Stimulated activated CD4-positive, alpha-beta T cell treated with anti-CD3 and anti-CD28 coated beads, Interleukin-15, amount 100 ng/mL, for 48 hours (primary cell): ENCODE measurements at places on chromosomes 16 and 17.

- DNase-seq: no peak
Measured at GRCh38 chr17:75652934-75653549, 13.9 kb downstream of the RECQL5 start.

DNA sequence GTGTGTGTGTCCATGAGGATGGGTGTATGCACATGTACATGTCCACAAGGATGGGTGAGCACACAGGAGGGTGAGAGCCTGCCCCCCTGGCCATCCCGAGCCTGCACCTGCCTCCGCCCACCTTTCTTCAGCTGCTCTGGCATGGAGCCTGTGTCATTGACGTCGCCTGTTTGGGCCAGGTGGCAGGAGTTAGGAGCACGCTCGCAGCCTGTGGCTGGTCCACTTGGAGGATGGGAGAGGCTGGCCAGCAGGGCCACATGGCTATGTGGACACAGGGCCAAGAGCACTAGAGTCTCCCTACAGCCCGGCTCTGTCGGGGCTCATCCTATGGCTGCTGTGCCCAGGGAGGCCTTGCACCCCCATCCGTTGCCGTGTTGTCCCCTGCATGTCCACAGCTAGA is 21.4 kb downstream of the BAHCC1 start:
- DNase-seq: no peak

GRCh38 chr16:84081446-84081989 is 35.2 kb downstream of the MBTPS1 start:
- no peak for DNase-seq

- DNase-seq: no peak
Measured at GRCh38 chr17:74251569-74251968, 22.5 kb upstream of the DNAI2 start.

GRCh38 chr17:72116661-72117521 is 3.9 kb upstream of the SOX9 start:
- no peak for DNase-seq

- DNase-seq: no peak
Measured at GRCh38 chr17:72354071-72354470, 233.3 kb downstream of the SOX9 start.

DNA sequence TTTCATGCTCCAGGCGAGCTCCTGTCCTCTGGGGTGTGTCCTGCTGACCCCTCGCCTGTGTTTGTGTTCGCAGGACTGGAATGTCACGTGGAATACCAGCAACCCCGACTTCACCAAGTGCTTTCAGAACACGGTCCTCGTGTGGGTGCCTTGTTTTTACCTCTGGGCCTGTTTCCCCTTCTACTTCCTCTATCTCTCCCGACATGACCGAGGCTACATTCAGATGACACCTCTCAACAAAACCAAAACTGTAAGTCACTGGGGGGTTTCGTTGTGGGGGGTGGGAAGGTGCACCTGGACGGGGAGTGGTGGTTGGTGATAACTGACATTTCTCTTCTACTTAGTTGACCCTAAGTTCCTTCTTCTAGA is 58.3 kb downstream of the ABCC1 start:
- no peak for DNase-seq

- DNase-seq: no peak
Measured at GRCh38 chr17:51692917-51693316, 432.6 kb downstream of the UTP18 start.

GRCh38 chr16:46885960-46886763 is 2.0 kb downstream of the GPT2 start:
- no peak for DNase-seq

- no peak for DNase-seq
Measured at GRCh38 chr16:13909872-13910303, 10.1 kb upstream of the ERCC4 start.

GRCh38 chr17:80970762-80971703 is 20.6 kb upstream of the CHMP6 start:
- no peak for DNase-seq

DNA sequence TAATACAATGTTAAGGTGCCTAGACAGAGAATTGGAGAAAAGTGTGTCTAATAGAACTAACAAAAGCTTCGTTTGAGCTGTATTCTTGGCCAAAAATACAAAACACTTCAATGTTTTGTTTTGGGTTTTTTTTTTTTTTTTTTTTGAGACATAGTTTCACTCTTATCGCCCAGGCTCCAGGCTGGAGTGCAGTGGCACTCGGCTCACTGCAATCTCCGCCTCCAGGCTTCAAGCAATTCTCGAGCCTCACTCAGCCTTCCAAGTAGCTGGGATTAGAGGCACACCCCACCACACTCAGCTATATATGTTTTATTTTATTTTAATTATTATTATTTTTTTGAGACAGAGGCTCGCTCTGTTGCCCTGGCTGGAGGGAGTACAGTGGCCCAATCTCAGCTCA is 38.3 kb upstream of the CARMIL2 start:
- DNase-seq: no peak

DNA sequence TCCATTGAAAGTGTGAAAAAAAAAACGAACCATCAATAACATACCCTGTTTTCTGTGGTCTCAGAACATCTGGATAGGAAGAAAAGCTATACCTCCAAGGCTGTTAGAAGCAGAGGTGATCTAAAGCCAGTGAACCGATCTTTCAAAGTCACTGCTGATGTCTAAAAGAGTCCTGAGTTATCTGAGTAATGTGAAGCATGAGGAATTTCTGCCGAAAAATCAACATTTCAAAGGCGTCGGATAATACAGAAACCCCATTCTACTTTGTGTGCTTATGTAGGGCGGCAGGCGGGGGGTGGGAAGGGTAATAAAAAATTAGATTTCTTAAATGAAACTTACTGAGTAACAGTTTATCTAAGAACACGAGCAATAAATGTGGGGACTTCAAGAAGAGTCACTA is 3.9 kb downstream of the XYLT1 start:
- no peak for DNase-seq

DNA sequence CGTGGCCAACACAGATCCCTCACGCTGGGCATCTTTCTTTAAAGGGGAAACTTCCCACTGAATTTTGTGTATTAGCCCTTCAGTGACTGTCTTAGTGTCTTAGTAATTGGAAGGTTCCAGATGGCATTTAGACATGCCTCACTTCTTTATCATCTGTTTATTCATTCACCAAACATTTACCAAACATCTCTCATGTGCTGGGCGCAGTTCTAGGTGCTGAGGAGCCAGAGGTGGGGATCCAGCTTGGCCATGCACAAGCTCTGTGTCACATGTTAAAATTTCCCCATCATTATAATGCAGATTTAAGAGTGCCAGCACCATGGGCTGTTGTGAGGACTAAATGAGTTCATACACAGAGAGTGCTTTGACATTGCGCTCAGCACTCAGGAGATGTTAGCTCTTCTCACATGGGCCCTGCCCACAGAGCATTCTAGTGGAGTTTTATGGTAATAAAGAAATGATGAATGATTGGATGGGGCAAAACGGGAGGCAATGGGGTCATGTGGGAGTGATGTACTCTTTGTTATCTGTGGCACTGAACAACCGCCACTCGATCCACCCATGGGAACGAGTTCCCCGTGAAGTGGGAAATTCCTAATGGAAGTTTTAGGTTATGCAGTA is 119.7 kb downstream of the SNX29 start:
- no peak for DNase-seq

DNA sequence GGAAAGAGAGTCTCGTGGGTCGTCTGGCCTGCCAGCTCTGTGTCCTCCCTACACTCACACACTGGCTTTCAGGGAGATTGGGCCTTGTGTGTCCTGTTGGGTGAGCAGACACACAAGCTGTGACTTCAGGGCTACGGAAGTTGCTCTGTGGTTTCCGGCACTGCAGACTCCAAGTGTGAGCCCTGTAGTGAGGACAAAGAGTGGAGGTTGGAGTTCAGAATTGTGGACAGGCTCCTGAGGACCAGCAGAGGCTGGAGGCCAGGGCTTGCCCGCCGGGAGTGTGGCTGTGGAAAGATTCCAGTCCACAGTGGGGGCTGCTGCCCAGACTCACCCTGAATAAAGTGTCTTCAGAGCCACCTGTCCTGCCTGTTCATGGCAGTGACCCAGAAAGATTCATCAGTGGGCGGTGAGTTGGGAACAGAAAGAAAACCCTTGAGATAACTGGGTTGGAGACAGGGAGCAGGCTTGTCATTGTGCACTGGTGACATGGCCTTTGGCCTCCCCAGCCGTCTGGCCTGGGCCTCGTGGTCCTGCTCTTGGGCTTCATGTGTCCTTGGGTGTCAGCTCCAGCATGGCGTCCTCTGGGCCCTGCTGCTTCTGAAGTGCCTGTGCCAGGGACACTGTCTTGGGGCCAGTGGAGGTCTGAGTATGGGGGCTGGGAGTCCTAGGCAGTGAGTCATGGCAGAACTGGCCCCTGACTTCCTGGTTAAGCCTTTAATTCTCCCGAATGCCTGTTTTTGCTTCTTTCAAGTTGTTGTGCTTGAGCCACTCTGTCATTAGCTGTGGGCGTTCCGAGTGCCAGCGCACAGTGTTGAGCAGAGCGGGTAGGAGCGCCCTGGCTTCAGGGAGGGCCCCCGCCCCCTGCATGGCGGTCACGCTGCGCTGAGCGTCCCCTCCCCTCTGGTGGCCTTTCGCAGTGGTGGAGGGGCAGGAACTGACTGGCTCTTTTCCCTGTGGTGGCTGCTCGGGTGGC is 19.9 kb upstream of the ZNF750 start:
- DNase-seq: peak; percentile 36

GRCh38 chr17:40854175-40854814 is 12.7 kb downstream of the KRT12 start:
- DNase-seq: no peak

GRCh38 chr17:4161192-4161966 is 18.4 kb downstream of the CYB5D2 start:
- DNase-seq: no peak

DNA sequence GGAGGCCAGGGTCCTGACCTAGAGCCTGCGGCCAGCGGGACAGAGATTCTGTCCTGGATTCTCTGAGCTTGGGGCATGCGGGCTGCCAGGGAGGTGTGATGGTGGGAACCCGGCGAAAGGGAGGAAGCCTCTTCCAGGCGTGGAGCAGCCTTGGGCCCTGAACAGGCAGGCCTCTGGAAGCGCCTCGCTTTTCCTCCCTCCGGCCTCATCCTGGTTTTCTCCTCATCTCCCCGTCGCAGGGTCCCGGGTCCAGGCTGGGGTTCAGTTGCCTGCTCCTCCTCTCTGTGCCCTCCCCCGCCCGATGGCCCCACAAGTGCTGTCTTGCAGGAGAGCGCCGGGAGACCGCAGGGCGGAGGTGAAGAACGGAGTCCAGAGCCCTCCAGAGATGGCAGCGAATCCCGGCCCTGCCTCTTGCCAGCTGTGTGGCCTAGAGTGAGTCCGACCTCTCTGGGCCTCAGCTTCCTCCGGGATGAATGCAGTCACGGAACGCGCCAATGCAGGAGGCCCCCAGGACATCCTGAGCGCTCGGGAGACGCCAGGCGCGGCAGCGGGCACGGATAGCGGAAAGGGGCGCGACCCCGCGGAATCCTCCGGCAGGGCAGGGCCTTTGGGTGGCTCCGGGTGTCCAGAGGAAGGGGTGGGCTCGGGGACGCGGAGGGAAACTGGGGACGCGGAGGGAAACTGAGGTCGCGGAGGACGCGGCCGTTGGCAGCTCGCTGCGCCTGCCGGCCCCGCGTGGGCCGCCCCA is 553 bp upstream of the RAB11FIP4 start:
- DNase-seq: no peak

- no peak for DNase-seq
Measured at GRCh38 chr17:5238333-5238732, 3.7 kb upstream of the SCIMP start.

DNA sequence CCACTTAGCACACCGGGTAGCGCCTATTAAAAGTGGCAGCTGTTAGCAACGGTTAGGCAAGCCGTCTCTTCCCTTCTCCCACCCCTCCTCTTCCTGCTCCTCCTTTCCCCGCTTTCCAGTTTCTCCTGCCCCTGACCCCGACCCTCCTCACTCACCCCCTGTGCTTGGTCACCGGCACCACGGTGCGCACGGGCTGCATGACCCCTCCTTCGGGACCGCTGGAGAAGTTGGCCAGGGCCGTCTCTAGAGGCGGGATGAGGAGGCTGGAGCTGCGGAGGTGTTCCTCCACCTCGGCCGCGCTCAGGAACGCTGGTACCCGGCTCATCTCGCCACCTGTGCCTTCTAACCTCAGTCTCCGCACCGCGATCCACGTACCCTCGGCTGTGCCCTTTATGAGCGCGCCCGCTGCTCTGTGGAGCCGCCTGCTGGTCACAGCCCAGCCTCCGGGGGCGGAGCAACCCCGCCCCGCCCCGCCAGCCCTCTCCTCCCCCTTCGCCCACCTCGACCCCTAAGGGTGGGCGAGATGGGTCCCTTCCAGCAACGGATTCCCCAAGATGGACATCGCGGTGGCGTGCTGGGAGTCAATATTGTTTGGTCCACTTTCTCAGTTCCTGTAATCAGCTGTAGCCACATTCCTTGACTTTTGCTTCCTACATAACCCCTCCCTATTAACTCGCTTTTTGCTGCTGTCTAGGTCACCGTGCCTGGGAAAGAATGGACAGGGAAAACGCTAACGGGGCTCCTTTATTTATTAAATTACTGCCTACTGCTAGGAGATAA is at the start of gene CRYM:
TSS of gene CRYM (minus strand) at position 364 of the 780 bp plus-strand sequence. CDS start at position 325, 39 bp downstream.
- DNase-seq: peak; percentile 32

- DNase-seq: no peak
Measured at GRCh38 chr16:53084141-53084541, 29.4 kb downstream of the CHD9 start.

DNA sequence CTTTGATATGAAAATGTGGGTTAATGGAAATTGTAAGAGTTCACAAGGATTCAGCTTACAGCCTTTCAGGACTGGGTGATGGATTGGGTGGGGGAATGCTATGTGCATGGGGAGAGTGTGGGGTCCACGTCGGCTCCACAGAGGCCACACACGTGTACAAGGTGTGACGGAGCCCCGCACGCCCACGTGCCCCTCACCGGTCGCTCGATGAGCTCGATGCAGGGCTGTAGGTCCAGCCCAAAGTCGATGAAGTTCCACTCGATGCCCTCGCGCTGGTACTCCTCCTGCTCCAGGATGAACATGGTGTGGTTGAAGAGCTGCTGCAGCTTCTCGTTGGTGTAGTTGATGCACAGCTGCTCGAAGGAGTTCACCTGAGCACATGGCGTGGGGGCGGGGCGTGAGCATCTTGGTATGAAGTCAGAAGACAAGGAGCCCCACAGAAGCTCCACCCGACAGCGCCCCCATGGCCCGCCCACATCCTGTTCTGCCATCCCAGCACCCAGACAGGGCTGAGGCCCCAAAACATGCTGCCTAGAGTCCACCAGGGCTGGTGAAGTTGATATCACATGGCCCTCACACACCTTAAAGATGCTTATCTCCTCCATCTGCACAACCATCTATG is 99.1 kb downstream of the MYH11 start:
- DNase-seq: no peak

GRCh38 chr16:68236137-68236825 is 354 bp upstream of the ESRP2 start:
- no peak for DNase-seq

GRCh38 chr17:64028874-64029464 is 8.5 kb upstream of the ICAM2 start:
- peak; percentile 70 for DNase-seq

GRCh38 chr17:28576758-28577465 is at the start of gene ALDOC:
TSS of gene ALDOC (minus strand) at chr17:28576895. CDS start at chr17:28575532, 1,363 bp downstream.
- DNase-seq: peak; percentile 94

GRCh38 chr16:4087099-4087885 is 28.9 kb downstream of the ADCY9 start:
- DNase-seq: no peak
